ENCODE measurements at places on chromosomes 3 and 15.

- no peak for DNase-seq
Measured at GRCh38 chr3:33751336-33751735, 33.3 kb upstream of the CLASP2 start.

DNA sequence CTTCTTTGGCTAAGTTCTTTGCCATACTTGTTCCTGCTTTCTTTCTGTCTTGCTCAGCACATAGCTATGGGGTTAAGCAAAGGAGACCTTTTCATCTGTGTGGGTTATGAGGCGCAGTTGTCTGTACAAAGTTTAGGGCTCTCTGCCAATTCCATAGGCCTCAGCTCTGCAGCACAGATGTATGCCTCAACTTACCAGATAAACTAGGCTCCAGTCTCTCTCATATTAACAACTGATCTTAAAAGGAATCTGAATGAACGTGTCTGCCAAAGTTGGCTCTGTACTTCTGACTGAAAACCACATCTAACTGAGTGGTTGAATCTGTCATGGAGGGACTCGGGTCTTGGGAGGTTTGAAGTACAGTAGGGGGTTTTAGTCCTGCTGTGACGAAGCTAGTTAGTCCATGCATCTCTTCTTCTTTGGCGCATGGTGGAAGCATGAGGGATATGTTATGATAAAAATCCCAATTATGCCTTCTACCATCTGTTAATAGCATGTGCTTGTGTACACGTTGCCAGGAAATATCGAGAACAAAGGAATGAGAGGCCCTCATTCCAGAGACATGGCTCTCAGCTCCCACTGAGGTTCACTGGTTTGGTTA, 114.6 kb upstream of the TSC22D2 start:
- DNase-seq = peak; percentile 82

DNA sequence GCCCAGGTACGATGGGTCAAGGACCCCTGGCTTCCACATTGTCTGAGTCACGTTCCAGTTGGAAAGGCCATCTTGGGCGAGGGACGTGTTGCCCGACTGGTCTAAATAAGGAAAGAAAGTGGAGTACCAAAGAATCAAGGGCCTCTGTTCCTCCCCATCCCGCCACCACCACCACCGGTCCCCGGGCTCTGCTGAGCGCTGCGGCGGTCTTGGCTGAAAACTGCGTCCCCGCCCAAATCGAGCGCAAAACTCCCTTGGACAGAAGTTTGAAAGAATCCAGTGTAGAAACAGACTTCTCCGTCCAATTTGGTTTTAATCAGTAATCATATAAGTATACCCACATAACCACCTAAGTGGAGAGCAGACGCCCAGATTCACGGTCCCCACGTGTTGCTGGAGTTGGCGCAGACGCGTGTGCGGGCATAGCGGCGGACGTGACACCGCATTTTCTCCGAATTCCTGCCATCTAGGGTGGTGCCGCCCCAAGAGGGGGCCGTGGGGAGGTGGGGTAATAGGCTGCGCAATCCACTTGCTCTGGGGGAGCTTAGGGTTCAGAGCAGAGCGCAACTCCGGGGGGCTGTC, 243.8 kb upstream of the TOPAZ1 start:
- no peak for DNase-seq

GRCh38 chr15:26394801-26395200, 378.1 kb downstream of the GABRB3 start:
- DNase-seq = no peak

GRCh38 chr3:55676643-55677042, 189.5 kb upstream of the WNT5A start:
- DNase-seq = no peak

GRCh38 chr3:143120716-143121240, 1.2 kb downstream of the CHST2 start:
- DNase-seq = no peak

GRCh38 chr3:147431751-147432150, 22.6 kb downstream of the ZIC1 start:
- DNase-seq = no peak

- peak; percentile 65 for DNase-seq
Measured at GRCh38 chr3:25592510-25592968, 72.2 kb downstream of the TOP2B start.

DNA sequence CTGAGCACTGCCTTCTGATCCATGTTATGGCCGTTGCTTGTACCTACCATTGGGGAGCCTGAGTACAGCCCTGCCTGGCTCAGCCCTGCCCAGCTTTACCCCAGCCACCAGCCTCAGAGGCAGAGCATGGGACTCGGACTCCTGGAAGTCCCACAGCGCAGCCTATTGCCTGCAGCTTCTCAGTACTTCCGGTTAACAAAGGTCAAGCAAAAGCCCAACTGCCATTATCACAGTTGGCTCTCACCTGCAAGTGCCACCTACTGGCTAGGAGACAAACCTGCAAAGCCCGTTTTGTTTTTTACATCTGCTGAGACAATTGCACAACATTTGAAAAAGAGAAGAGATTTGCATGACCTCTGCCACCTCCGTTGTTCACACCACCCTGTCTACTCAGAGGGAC, 1081.7 kb downstream of the NAALADL2 start:
- DNase-seq = no peak

- no peak for DNase-seq
Measured at GRCh38 chr3:134056464-134056891, 26.8 kb upstream of the SLCO2A1 start.

DNA sequence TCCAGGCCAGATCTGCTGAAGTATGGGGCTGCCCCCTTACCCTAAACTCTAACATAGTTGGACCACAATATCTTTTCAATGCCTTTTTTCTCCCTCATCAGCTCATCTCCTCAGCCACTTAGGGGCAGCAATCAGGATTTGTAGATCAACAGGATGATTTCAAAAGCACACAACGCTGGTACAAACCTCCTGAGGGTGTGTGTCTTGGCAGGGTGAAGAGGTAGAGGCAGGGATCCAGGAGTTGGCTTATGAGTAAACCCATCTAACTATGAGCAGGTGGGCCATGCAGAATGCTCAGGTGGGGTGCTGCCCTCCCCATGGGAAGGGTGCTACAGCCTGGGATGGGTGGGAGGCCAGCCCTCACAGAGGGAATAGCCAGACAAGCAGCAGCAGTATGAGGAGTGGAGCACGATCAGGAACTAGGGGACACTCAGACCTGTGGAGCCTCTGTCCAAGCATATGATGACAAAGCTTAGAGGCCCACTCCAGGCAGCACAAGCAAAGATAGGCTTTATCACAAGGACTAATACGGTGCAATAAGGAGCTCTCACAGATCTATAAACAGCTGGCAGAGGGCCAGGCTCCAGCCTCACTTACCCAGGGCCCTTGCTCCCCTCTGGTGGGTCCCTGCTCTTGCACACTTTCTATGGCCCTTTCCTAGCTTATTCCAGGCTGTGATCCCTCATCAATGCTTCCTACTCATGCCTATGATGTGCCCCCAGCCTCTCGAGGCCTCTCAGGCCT, 32.2 kb downstream of the IL20RB start:
- DNase-seq = no peak

DNA sequence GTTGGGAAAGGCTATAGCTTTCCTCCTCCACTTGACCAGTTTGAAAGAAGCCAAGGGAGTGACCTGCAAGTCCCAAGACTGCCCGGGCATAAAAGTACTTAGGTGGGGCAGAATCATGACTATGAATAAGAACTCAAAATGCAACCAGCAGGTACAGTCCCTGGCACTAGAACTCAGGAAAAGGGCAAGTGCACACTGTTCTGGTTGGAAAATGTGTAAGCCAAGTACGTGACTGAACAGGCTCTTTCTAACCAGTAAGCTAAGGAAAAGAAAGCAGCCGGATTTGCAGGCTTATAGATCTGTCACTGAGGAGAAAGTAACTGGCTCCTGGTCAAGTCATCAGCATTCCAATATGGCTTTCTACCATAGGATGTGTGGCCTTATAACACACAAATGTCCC, 101.2 kb upstream of the SLC4A7 start:
- no peak for DNase-seq

DNA sequence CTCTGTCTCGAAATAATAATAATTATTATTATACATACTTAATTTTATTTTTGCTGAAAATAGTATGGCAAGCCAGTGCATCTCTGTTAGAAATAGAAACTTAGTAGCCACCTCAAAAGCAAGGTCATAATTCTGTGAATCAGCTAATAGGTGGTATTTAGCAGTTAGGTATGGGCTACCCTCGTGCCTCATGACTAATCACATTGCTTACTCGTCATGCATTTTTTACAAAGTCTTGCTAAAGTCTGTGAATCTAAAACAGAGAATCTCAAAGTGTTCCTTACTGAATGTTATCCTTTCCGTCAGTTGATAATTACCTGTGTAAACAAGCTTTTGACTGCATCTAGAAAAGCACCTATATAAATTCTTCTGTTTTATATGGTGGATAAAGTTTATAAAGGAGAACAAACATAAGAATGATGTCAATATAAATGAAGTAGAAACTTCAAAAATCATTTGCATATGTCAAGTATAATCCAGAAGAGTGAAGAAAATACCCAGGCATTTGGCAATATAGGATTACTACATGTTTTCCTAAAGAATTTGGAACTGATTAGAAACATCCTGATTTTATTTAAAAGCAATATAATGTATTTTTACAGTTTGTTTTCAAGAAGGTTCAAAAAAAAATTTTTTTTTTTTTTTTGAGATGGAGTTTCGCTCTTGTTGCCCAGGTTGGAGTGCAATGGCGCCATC, 6.2 kb downstream of the PPARG start:
- DNase-seq = peak; percentile 67

- DNase-seq = no peak
Measured at GRCh38 chr3:25038922-25039321, 389.1 kb upstream of the RARB start.

- DNase-seq = no peak
Measured at GRCh38 chr15:93360318-93360717, 271.3 kb upstream of the RGMA start.

GRCh38 chr3:116300226-116300625, 145.1 kb downstream of the LSAMP start:
- no peak for DNase-seq

GRCh38 chr3:7607083-7607482, 746.2 kb downstream of the GRM7 start:
- no peak for DNase-seq
